Activated CD4-positive, alpha-beta memory T cell treated with anti-CD3 and anti-CD28 coated beads, Interleukin-2, amount 10 ng/mL, durations not matched to agents 7 days and 5 days (primary cell): ENCODE measurements at places on chromosomes 4 and X. TPM values are rescaled to one million over a fixed set of nuclear protein-coding genes. Genes with fewer than 3 reads are reported as not detected.
A peak's percentile ranks its signal among the peaks of the same experiment; 100 is the strongest.

The SSX2B gene
- total RNA-seq: not detected

The JAKMIP1 gene
- total RNA-seq: 43.8 TPM

The MTTP gene
- 0.30 TPM for total RNA-seq

GRCh38 chrX:40267334-40268187, 169.8 kb upstream of the BCOR start:
- H3K36me3 ChIP-seq: no peaks in the 10 kb centered on the region
- H3K4me3 ChIP-seq: peak overlapping the region; percentile 66
- H3K27ac ChIP-seq: no peak overlapping the region
- no peaks in the 10 kb centered on the region for H3K27me3 ChIP-seq

DNA sequence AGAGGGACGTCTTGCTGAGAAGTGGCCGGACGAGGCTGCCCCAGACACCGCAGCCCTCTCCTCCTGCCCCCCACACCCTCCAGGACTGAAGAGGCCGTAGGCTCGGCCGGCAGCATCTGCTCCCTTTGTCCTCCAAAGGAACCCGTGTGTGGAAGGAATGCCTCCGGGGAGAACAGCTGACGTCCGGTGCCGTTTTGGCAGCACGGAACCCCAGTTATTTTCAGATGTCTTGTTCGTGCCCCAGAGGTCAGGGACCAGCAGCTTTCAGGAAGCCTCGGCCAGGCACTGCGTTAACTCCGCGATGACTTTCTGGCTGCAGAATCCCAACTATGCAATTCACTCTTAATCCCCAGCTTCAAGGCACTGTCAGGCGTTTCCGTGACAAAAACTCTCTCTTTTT, 10.9 kb upstream of the PPP2R3B start:
- H3K36me3 ChIP-seq: no peaks in the 10 kb centered on the region
- H3K27me3 ChIP-seq: no peaks in the 10 kb centered on the region
- H3K4me3 ChIP-seq: no peak overlapping the region

- peaks cover 8% of the 10 kb centered on the region for H3K27me3 ChIP-seq
- peaks cover 2% of the 10 kb centered on the region for H3K4me1 ChIP-seq
- no peak overlapping the region for H3K4me3 ChIP-seq
- DNase-seq: no peak
- no peaks in the 10 kb centered on the region for H3K36me3 ChIP-seq
Observed at GRCh38 chr4:159003420-159004253, 99.2 kb upstream of the RAPGEF2 start.

- H3K4me3 ChIP-seq: no peak overlapping the region
- H3K36me3 ChIP-seq: no peaks in the 10 kb centered on the region
- DNase-seq: no peak
- no peak overlapping the region for H3K27ac ChIP-seq
Observed at GRCh38 chr4:136867465-136867864, 664.8 kb downstream of the PCDH18 start.

- peaks cover 45% of the 10 kb centered on the region for H3K4me1 ChIP-seq
- no peak for DNase-seq
- H3K36me3 ChIP-seq: peaks cover 95% of the 10 kb centered on the region
- no peaks in the 10 kb centered on the region for H3K27me3 ChIP-seq
Observed at GRCh38 chr4:184400891-184401290, 73.5 kb downstream of the IRF2 start.

DNA sequence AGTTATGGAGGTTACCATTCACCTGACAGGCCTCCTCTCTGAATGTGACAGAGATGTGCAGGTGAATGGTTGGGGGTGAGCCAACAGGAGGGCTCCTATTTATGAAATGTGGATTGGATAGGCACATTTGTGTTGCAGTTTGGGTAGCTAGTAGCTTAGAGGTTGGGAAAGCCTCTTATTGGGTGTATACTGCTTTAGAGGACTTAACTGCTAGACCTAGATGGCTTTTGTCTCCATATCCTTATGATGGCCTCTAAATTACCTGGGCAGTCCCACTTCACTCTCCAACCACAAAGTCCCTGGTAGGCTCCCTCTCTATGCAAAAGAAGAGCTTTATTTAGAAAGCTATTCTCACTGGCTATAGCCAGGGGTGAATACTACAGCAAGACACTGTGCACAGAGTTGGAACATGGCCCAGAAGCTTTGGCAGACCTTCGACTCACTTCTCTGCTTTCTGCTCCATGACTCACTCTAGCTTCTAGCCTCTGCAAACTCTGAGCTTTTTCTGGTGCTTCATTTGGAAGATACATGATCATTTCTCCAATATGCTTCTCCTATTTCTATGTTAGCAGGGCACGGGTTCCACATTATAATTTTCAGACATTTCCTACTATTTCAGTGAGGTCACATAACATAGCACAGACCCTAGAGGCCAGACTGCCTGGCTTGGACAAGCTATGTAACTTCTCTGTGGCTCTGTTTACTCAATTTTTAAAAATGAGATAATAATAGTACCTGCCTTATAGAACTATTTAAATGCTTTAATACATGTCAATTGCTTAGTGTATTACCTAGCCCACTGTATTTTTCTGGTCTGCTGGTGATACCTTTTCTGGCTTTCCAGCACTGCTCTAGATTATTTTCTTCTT, 6.0 kb upstream of the VGLL1 start:
- no peaks in the 10 kb centered on the region for H3K27me3 ChIP-seq
- H3K4me1 ChIP-seq: peaks cover 8% of the 10 kb centered on the region
- H3K4me3 ChIP-seq: no peak overlapping the region

GRCh38 chr4:154603033-154603943, 9.2 kb downstream of the FGG start:
- H3K4me1 ChIP-seq: no peaks in the 10 kb centered on the region
- no peak overlapping the region for H3K4me3 ChIP-seq
- no peaks in the 10 kb centered on the region for H3K36me3 ChIP-seq
- H3K27ac ChIP-seq: no peak overlapping the region
- no peak for DNase-seq

GRCh38 chr4:166363198-166363597, 490.2 kb downstream of the TLL1 start:
- H3K36me3 ChIP-seq: no peaks in the 10 kb centered on the region
- no peak overlapping the region for H3K4me3 ChIP-seq
- no peaks in the 10 kb centered on the region for H3K27me3 ChIP-seq
- DNase-seq: no peak

- no peaks in the 10 kb centered on the region for H3K27me3 ChIP-seq
- DNase-seq: no peak
- no peaks in the 10 kb centered on the region for H3K36me3 ChIP-seq
- no peaks in the 10 kb centered on the region for H3K4me1 ChIP-seq
- no peak overlapping the region for H3K27ac ChIP-seq
Observed at GRCh38 chr4:177489471-177490246, 47.4 kb upstream of the AGA start.

DNA sequence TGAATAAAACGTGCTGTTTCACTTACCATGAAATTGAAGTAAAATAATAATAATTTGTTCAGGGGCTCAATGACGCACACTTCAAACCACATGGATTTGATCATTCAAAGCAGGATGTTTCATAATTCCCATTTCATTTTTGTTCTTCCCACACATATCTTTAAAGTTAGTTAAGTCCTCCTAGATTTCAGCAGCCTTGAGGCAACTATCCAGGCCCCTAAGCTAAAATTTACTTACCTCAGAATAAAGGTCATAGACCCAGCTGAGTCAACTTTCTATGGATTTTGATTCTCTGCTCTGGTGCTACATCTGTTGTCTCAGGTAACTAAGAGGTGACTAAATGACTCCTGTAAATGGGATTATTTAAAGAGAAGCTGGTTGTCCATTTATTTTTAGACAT, 25.0 kb downstream of the GPR174 start:
- no peak for DNase-seq
- peak overlapping the region; percentile 40 for H3K27ac ChIP-seq
- peaks cover 85% of the 10 kb centered on the region for H3K4me1 ChIP-seq
- peaks cover 54% of the 10 kb centered on the region for H3K36me3 ChIP-seq
- no peaks in the 10 kb centered on the region for H3K27me3 ChIP-seq

GRCh38 chrX:50704360-50704759, 109.6 kb downstream of the SHROOM4 start:
- no peak overlapping the region for H3K4me3 ChIP-seq
- H3K4me1 ChIP-seq: no peaks in the 10 kb centered on the region
- no peak overlapping the region for H3K27ac ChIP-seq
- no peak for DNase-seq
- H3K36me3 ChIP-seq: no peaks in the 10 kb centered on the region
- peaks cover 8% of the 10 kb centered on the region for H3K27me3 ChIP-seq

DNA sequence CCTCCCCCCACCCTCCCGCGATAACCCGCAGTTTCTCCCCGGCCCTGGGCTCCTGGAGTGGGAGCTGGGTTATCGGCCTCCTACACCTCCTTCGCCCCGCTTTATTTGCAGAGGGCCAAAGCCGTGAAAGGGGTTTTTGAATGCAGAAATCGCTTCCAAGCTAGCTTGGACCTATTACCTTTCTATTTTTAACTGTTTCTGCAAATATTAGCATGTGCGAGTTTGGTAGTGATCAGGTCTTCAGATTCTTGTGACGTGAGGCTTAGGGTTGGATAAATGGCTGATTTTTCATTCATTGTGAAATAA, 1.3 kb downstream of the USP9X start:
- H3K36me3 ChIP-seq: peaks cover 22% of the 10 kb centered on the region
- no peak for DNase-seq
- H3K27ac ChIP-seq: peak overlapping the region; percentile 84
- H3K4me3 ChIP-seq: peak overlapping the region; percentile 82
- H3K4me1 ChIP-seq: peaks cover 40% of the 10 kb centered on the region
